ENCODE measurements at places on chromosomes 5 and 9.
A peak's percentile ranks its signal among the peaks of the same experiment; 100 is the strongest.

- no peak for DNase-seq
These were observed 545.8 kb upstream of the ARRDC3 start for GRCh38 chr5:91928754-91929521.

DNA sequence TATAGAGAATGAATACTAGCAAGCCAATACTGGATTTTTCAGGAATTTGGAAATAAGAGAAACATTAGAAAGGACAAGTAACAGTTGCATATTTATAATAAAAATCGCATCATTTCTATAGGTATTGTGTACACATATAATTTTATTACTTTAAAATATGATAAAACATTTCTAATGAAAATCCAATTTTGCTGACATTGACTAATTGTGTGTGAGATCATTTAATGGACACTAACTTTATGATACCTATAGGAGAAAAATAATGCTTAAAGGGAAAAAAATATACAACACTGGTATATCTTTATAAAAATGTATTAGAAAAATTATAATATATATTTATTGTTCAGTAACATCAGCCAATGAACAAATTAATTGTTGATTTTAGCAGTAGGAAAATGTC lies 557.3 kb downstream of the CDH12 start:
- no peak for DNase-seq

DNA sequence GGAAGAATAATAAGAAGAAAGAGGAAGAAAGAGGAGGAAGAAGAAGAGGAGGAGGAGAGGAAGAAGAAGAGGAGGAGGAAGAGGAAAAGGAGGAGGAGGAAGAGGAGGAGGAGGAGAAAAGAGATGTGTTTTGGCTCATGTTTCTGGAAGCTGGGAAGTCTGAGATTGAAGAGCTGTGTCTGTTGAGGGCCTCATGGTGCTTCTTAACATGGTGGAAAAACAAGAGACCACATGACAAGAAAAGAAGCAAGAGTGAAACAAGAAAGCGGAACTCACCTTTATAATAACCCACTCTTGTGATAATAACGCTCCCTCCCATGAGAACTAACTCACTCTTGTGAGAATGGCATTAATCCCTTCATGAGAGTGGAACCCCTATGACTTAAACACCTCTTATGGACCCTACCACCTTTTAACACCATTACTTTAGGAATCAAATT lies 36.1 kb upstream of the RANBP6 start:
- no peak for DNase-seq

- DNase-seq, result no peak
These were observed 404.6 kb upstream of the ARRDC3 start for GRCh38 chr5:91787718-91788117.

DNA sequence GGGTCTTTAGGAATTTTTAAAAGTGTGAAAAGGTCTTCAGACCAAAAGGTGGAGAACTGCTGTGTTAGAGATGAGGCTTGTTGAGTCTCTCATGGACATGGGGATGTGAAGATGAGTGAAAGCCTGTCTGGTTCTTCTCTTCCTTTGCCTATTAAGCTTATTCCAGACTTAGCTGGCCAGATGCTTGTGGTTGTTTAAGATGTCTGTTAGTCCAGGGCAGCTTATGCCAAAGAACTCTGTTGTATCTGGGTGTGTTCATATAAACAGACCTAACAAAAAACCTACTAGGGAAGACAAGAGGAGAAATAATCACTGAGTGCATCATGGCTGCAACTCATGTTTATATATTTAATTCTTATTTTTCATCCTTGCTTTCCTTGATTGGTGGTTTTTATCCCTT lies 57.5 kb upstream of the NCS1 start:
- DNase-seq, result no peak

DNA sequence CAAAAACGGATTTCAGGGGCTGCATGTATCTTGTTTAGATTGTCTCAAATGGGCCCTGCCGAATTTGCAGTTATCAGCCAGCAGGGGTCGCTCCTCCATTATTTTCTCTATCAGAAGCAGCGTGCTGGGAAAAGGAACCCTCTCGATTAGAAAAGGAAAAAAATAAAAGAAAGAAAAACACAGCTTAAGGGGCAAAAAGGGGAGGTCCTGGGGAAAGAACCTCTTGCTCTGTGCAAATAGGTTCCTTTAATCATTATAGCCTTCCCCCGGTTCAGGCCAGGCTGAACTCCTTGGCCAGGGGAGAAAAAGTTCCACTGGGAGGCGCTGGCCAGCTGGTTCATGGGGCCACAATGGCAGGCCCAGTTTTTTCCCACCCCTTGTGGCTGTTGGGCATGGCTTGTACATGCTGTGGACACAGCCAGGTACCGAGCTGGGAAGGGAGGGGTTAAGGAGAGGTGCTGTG lies 25.0 kb upstream of the CAPSL start:
- DNase-seq, result no peak

DNA sequence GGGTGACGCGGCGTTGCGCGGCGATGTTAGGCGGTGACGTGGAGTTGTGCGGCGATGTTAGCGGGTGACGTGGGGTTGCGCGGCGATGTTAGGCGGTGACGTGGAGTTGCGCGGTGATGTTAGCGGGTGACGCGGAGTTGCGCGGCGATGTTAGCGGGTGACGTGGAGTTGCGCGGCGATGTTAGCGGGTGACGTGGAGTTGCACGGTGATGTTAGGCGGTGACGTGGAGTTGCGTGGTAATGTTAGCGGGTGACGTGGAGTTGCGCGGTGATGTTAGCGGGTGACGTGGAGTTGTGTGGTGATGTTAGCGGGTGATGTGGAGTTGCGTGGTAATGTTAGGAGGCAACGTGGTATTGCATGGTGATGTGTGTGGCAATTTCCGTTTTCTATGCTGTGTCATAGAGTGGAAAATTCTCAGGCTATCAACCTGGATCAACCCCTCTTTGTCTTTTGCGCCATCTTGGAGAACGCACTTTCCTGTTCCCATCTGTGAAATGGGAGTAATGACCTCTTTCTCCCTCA lies 76.0 kb downstream of the ANKRD33B start:
- DNase-seq, result no peak

GRCh38 chr5:54156577-54156976 lies 153.8 kb downstream of the ARL15 start:
- DNase-seq, result no peak

GRCh38 chr9:35568196-35568595 lies 36.9 kb upstream of the TESK1 start:
- DNase-seq, result no peak

- no peak for DNase-seq
These were observed 29.2 kb upstream of the ARHGEF28 start for GRCh38 chr5:73596705-73597328.

GRCh38 chr9:78278177-78278777 lies 18.6 kb upstream of the PSAT1 start:
- DNase-seq, result no peak

DNA sequence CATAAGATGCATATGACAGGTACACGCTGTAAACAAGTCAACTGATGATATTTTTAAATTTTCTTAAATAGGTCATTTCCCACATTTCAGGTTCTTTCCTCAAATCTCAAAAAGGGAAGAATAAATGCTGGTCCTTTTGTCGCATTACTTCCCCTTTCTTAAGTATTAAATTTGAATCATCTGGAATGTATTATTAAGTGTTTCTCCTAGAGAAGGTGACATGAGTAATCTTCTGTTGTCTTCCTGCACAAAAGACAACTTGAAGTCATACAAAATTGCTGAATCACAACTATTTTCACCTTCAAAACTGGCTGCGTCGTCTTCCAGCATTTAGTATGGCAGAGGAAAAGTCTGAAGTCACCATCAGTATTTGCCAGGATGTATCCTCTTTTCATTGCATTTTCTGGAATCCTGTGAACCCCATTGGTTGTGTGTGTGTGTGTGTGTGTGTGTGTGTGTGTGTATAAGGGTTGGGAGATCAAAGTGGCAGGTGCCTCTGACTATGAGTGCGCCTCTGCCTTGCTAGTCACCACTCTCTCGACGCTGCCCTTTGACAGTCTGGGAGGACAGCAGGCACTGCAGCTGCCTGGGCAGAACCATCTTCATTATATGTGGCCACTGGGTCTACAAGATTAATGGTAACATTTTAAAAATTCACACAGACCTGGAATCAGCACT lies 86.9 kb downstream of the MVB12B start:
- DNase-seq, result no peak

GRCh38 chr5:137507150-137507549 lies 8.0 kb upstream of the SPOCK1 start:
- DNase-seq, result no peak

DNA sequence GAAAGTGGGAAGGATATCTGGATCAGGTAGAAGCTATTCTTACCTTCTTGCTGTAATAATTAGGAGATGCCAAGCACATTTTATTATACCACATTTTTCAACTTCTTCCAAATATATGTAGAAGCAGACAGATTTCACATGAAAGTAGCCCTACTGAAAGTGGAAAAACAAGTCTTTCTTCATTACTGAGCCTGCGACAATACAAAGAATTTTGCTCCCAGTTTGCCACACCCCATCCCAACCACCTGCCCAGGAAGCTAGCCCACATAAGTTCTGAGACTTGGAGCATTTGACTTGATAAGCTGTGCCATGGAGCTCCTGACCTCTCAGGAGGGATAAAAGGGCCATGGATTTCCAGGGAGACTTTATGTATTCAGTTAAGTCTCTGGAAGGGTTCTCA lies 249.1 kb upstream of the ADCY2 start:
- DNase-seq, result no peak

GRCh38 chr5:83471405-83472212 lies at the start of gene VCAN:
Gene VCAN, plus strand, starts transcription at chr5:83471744. Its CDS starts 11,775 bp downstream, at chr5:83483519.
- no peak for DNase-seq

DNA sequence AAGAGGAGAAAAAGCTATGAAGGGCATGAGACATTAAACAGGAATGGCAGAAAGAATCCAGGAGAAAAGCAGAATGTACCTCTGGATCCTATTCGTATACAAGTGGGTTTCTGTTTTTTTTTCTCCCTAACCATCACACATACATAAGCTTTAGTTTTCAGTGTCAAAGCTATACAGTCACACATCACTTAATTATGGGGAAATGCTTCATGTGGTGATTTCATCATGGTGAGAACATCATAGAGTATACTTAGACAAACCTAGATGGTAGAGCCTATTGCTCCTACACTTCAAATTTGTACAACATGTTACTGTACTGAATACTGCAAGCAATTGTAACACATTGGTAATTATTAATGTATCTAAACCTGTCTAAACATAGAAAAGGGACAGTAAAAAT lies 290.6 kb downstream of the AOPEP start:
- DNase-seq, result no peak

- peak; percentile 13 for DNase-seq
These were observed 57.3 kb upstream of the SLC28A3 start for GRCh38 chr9:84397822-84398221.

GRCh38 chr5:77852068-77852513 lies 76.0 kb upstream of the TBCA start:
- DNase-seq, result no peak

GRCh38 chr5:80644900-80645299 lies 9.6 kb upstream of the MSH3 start:
- DNase-seq, result no peak

DNA sequence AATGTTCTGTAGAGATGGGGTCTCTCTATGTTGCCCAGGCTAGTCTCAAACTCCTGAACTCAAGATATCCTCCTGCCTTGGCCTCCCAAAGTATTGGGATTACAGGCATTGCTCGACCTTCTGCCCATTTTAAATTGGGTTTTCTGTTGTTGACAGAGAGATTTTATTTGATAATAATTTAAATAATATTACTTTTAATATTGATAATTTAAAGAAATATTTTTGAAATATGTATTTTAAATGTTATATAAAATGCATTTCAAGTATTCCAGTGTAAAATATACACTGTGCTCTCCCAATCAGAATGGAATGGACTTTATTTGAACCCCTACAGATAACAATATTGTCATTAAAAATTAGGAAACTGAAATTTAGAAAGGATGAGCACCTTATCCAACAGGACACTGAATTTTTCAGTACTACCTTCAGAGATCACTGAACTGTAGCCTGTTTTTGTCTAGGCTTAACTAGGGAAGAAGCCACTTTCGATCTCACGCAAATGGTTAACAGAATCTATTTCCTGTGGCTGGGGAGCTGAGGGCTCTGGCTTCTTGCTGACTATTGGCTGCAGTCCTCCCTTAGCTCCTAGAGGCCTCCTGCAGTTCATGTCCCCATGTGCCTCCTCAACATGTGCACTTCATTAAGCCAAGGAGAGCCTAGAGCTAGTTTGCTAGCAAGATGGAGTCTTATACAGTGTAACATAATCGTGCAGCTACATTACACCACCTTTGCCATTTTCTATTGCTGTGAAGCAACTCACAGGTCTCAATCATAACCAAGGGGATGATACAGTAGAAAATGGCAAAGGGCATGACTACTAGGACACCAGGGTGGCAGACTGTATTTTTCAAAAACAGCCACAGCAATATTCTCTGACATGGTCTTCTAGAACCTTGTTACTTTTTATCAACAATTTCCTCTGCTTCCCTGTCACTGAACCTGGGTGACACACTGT lies 150.0 kb downstream of the CDC42SE2 start:
- no peak for DNase-seq

DNA sequence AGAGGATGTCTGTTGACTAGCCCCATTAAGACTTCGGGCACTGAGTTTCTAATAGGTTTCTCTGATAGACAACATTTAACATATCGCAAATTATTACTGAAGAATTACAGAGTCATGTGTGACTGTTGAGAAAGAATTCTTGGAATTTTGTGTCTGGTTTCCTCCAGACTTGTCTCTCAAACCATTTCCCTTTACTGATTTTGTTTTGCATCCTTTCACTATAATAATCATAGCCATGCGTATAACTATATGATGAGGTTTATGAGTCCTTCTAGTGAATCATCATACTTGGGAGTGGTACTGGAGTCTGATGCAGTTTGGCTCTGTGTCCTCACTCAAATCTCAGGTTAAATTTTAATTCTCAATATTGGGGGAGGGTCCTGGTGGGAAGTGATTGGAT lies 27.0 kb downstream of the ZNF169 start:
- no peak for DNase-seq

DNA sequence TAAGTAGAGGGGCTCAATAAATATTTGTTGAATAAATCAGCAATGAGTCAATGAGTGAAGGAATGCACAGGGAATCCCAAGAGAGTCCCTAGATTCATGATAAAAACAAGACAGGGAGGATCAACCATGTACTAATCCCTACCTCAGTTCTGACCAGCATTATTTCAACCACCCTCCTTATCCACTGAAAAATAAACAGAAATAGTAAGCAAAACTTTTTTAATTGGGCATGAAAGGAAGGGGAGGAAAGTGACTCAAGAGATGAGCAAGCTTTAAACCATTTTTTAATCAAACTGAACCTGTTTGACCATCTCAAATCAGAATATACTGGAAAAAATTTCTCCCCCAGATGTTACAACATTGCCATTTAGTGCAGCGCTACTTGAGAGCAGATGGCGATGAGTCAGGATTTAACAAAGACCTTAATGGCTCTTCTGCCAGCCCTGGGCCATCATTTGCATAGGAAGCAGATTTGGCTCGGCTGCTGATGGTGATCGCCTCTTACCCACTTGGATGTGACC lies 194.8 kb upstream of the SLC30A5 start:
- DNase-seq, result peak; percentile 68

- no peak for DNase-seq
These were observed 5.3 kb downstream of the ATOSB start for GRCh38 chr9:35110327-35110761.

GRCh38 chr5:154238776-154239481 lies 48.4 kb downstream of the GALNT10 start:
- no peak for DNase-seq

GRCh38 chr9:108225149-108225800 lies 630.5 kb downstream of the ACTL7B start:
- no peak for DNase-seq
